CD8-positive, alpha-beta memory T cell (primary cell): ENCODE measurements at places on chromosomes 5 and 9.

DNA sequence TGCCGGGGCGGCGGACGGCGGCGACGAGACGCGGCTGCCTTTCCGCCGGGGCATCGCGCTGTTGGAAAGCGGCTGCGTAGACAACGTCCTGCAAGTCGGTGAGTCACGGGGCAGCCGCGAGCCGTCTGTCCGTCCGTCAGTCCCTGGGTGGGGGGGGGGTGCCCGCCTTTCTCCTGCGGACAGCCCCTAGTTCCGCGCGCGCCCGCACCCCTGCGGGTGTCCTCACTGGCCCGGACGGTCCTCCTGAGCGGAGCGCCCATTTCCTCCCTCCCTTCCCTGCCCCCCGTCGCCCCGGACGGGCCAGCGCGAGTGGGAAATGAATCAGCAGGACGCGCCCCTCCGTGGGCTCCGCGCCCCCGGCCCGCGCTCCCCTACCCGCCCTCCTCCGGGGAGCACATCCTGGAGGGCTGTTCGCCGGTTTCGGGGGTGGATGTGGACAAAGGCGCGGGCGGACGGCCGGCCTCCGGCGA is 828 bp downstream of the ZSWIM6 start:
- no peaks in the 10 kb centered on the region for H3K27me3 ChIP-seq
- peak overlapping the region; percentile 70 for H3K4me3 ChIP-seq
- H3K36me3 ChIP-seq, result no peaks in the 10 kb centered on the region

DNA sequence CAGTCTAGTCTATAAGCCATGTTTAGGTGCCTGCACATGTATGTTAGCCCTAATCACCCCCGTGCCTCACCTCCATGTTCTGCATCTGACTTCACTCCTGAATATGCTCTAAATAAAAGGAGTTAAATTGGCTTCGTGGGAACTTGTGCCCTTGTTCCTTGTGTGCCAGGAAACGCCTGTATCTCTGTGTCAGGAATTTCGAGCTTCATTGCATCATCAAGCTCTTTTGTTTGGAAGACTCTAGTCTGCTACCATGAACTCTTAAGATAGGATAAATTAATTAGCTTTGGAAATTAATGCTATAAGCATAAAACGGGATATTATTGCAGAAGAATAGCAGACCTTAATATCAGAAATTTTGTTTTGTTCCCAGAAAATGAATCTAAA is 99.2 kb downstream of the ADCY2 start:
- no peaks in the 10 kb centered on the region for H3K36me3 ChIP-seq
- H3K4me3 ChIP-seq, result no peak overlapping the region
- no peaks in the 10 kb centered on the region for H3K4me1 ChIP-seq
- no peaks in the 10 kb centered on the region for H3K27me3 ChIP-seq
- DNase-seq, result no peak
- H3K27ac ChIP-seq, result no peak overlapping the region

DNA sequence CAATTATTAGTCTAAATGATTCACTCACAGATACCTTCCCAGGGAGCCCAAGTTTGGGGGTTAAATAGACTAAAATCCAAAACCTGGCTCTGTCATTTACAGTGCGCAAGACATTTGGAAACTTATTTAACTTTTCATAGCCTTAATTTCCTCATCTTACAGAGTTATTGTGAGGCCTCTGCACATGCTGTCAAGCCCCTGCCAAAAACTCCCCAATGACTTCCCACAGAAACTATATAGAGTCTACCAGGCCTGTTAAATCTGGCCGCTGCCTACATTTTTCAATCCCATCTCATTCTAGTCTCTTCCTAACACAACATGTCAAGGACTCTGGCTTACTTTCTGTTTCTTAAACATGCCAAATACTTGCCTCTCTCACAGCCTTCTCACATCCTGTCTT is 412.5 kb downstream of the ELAVL2 start:
- no peaks in the 10 kb centered on the region for H3K27me3 ChIP-seq
- H3K4me3 ChIP-seq, result no peak overlapping the region
- no peaks in the 10 kb centered on the region for H3K36me3 ChIP-seq
- DNase-seq, result no peak
- H3K27ac ChIP-seq, result no peak overlapping the region

GRCh38 chr9:93094658-93095204 is 1.3 kb upstream of the CARD19 start:
- no peaks in the 10 kb centered on the region for H3K36me3 ChIP-seq
- peak overlapping the region; percentile 91 for H3K27ac ChIP-seq
- peak overlapping the region; percentile 76 for H3K4me3 ChIP-seq
- no peak for DNase-seq
- no peaks in the 10 kb centered on the region for H3K27me3 ChIP-seq
- H3K4me1 ChIP-seq, result peaks cover 54% of the 10 kb centered on the region

DNA sequence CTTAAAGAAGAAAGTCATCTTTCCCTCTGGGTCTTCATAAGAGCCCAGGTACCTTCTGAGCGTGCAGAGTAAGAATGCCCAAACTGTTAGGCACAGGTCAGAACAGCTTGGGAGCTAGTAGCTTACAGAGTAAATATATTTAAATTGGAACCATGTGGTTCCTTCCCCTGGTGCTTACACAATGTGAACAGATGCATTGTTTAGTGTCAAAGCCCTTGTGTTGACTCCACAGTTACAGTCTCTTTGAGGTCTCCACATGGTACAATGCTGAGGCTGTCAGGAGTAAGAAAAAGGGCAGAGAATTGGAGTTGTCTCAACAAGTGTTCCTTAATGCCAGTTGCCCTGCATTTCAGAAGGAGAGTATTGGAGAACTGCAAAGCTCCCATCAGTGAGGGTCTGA is 188.5 kb downstream of the PAPPA start:
- no peaks in the 10 kb centered on the region for H3K4me1 ChIP-seq
- no peak overlapping the region for H3K27ac ChIP-seq
- no peaks in the 10 kb centered on the region for H3K27me3 ChIP-seq
- no peaks in the 10 kb centered on the region for H3K36me3 ChIP-seq

GRCh38 chr5:172725273-172725672 is 45.7 kb downstream of the DUSP1 start:
- no peaks in the 10 kb centered on the region for H3K36me3 ChIP-seq
- no peaks in the 10 kb centered on the region for H3K27me3 ChIP-seq
- DNase-seq, result no peak
- H3K4me3 ChIP-seq, result no peak overlapping the region
- H3K27ac ChIP-seq, result no peak overlapping the region

DNA sequence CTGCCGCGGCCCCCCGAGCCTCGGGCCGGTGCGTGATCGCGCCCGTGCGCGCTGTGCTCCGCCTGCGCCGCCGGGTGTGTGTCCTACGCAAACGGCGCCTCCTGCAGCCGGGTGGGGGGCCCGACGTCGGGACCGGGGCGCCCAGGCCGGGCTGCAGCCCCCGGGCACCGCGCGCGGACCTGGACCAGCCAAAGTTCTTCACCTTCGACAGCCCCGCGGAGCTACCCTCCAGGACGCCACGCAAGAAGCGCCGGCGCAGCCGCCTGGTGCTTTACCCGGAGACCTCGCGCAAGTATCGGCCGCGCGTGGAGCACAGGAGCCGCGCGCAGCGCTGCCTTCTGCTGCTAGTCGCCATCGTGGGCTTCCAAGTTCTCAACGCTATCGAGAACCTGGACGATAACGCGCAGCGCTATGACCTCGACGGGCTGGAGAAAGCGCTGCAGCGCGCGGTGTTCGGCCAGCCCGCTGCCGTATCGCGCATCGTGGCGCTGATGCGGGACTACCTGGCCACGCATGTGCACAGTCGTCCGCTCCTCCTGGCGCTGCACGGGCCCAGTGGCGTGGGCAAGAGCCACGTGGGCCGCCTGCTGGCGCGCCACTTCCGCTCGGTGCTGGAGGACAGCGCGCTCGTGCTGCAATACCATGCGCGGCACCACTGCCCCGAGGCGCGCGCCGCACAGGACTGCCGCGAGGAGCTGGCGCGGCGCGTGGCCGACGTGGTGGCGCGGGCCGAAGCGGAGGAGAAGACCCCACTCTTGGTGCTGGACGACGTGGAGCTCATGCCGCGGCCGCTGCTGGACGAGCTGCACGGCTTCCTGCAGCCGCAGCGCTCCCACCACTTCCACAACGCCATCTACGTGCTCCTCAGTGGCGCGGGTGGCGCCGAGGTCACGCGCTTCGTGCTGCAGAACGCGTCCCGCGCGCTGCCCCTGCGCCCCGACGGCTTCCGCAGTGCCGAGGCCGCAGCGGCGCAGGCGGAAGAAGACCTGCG is 1.5 kb downstream of the TOR4A start:
- no peak overlapping the region for H3K4me3 ChIP-seq
- no peak for DNase-seq
- H3K27me3 ChIP-seq, result no peaks in the 10 kb centered on the region
- H3K36me3 ChIP-seq, result no peaks in the 10 kb centered on the region

DNA sequence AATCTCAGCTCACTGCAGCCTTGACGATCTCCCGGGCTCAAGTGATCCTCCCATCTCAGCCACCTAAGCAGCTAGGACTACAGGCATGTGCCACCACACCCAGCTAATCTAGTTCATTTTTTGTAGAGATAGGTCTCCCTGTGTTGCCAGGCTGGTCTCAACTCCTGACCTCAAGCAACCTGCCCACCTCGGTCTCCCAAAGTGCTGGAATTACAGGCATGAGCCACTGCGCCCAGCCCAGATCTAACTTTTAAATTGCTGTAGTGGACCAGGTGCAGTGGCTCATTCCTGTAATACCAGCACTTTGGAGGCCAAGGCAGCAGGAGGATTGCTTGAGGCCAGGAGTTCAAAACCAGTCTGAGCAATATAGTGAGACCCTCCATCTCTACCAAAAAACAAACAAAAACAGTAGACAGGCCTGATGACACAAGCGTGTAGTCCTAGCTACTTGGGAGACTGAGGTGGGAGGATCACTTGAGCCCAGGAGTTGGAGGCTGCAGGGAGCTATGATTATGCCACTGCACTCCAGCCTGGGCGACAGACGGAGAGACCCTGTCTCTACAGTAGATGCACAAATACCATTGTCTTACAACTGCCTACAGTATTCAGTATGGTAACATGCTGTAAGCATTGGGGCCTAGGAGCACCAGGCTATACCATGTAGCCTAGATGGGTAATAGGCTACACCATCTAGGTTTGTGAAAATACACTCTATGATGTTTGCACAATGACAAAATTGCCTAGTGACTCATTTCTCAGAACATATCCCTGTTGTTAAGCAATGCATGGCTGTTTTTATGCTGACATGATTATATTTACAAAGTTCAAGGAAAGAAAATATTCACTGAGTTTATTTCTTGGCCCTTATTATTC is 1.5 kb upstream of the SIT1 start:
- H3K27ac ChIP-seq, result no peak overlapping the region
- no peaks in the 10 kb centered on the region for H3K27me3 ChIP-seq
- H3K36me3 ChIP-seq, result no peaks in the 10 kb centered on the region
- H3K4me3 ChIP-seq, result no peak overlapping the region
- DNase-seq, result no peak

- DNase-seq, result no peak
- H3K27me3 ChIP-seq, result no peaks in the 10 kb centered on the region
- H3K36me3 ChIP-seq, result no peaks in the 10 kb centered on the region
These were observed 403.7 kb upstream of the CCNG1 start for GRCh38 chr5:163033656-163034055.

DNA sequence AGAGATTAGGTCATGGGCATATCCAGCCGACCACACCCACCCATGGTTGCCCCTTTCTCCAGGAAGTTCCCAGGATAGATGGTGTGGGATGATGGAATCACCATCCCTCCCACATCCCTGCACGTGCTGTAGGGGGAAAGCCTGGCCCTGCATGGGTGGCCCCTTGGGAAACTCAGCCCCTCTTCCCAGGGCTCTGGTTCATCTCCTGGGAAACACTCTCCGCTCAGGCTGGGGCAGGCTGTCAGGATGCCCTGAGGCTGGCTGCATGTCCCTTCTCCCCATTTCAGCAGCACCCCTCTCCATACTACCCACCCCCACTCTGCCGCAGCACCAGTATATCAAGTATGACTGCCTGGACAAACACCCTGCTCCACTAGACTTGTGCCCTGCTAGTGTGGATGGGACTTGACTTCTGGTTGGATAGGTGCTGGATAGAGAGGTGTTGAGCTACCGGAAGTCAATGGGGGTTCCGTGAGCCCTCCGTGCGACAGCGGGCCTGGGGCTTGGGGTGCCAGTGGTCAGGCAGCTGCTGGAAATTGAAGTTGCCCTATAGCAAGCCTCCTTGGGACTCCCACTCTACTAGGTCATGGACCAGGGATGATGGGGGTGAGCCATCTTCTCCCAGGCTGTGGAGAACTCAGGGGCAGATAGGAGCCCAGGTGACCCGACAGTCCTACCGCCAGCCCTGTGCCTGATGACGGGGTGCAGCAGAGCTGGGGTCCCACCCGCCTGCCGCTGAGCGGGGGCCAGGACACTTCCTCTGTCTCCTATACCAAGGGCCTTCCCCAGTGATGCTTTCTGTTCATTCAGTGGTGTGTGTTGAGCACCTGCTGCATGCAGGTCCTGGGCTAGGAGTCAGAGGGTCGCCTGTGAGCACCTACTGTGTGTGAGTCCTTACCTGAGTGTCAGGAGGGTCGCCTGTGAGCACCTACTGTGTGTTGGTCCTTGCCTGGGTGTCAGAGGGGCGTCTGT is 69.4 kb upstream of the COL5A1 start:
- no peak for DNase-seq
- H3K4me1 ChIP-seq, result no peaks in the 10 kb centered on the region
- no peak overlapping the region for H3K27ac ChIP-seq
- H3K4me3 ChIP-seq, result no peak overlapping the region
- no peaks in the 10 kb centered on the region for H3K27me3 ChIP-seq
- H3K36me3 ChIP-seq, result no peaks in the 10 kb centered on the region

- H3K27ac ChIP-seq, result no peak overlapping the region
- H3K27me3 ChIP-seq, result no peaks in the 10 kb centered on the region
- no peaks in the 10 kb centered on the region for H3K4me1 ChIP-seq
- DNase-seq, result no peak
- peaks cover 60% of the 10 kb centered on the region for H3K36me3 ChIP-seq
- H3K4me3 ChIP-seq, result no peak overlapping the region
These were observed 21.1 kb downstream of the HMGXB3 start for GRCh38 chr5:150021491-150022157.

GRCh38 chr5:142696379-142696778 is 10.5 kb upstream of the FGF1 start:
- no peaks in the 10 kb centered on the region for H3K27me3 ChIP-seq
- no peak overlapping the region for H3K27ac ChIP-seq
- no peak for DNase-seq

- no peak overlapping the region for H3K4me3 ChIP-seq
- H3K27me3 ChIP-seq, result no peaks in the 10 kb centered on the region
- no peaks in the 10 kb centered on the region for H3K36me3 ChIP-seq
- DNase-seq, result no peak
- no peaks in the 10 kb centered on the region for H3K4me1 ChIP-seq
These were observed 28.4 kb downstream of the PSAT1 start for GRCh38 chr9:78325343-78325742.

- no peak overlapping the region for H3K27ac ChIP-seq
- DNase-seq, result no peak
- no peaks in the 10 kb centered on the region for H3K4me1 ChIP-seq
- no peaks in the 10 kb centered on the region for H3K27me3 ChIP-seq
These were observed 39.7 kb downstream of the PLPP7 start for GRCh38 chr9:131329241-131329641.

DNA sequence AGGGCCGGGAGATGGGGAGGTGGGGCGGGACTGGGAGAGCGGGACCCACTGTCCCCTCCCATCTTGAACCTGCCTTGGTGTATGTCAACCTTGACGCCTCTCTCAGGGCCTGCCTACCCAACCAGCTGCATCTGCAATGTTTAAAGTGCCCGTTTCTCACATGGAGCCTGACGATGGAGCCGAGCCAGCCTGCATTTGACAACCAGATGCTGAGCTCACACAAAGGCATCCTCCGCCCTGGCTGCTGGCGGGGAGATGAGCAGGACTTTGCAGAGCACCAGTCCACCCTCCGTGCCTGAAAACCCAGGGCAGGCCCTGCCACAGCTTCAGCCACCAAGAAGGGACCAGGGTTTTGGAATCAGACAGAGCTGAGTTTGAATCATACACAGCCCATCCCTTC is 141.1 kb upstream of the SMIM23 start:
- no peak overlapping the region for H3K4me3 ChIP-seq
- H3K27me3 ChIP-seq, result no peaks in the 10 kb centered on the region
- no peaks in the 10 kb centered on the region for H3K36me3 ChIP-seq
